ENCODE measurements at places on chromosomes 1 and 21.

- DNase-seq: no peak
Observed at GRCh38 chr1:214568328-214568727, 16.9 kb upstream of the PTPN14 start.

- DNase-seq: no peak
Observed at GRCh38 chr1:234684856-234685255, 74.9 kb upstream of the IRF2BP2 start.

- no peak for DNase-seq
Observed at GRCh38 chr1:244640917-244641316, 12.0 kb upstream of the DESI2 start.

GRCh38 chr1:197920414-197921117 is 3.4 kb downstream of the LHX9 start:
- no peak for DNase-seq

GRCh38 chr1:115051850-115052249 is 22.2 kb downstream of the TSHB start:
- DNase-seq: no peak
